ENCODE measurements at places on chromosomes 7 and 10.

DNA sequence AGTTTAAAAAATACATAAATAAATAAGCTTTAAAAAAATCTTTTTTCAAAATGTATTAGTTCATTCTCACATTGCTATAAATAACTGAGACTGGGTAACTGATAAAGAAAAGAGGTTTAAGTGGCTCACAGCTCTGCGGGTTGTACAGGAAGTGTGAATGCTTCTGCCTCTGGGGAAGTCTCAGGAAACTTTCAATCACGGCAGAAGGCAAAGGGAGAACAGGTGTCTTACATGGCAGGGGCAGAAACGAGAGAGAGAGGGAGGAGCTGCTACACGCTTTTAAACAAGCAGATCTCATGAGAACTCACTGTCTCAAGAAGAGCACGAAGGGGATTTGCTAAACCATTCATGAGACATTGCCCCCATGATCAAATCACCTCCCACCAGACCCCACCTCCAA, 114.6 kb downstream of the DNAJC1 start:
- DNase-seq: no peak

- DNase-seq: no peak
These were observed 156.5 kb downstream of the WDR37 start for GRCh38 chr10:1212571-1213141.

DNA sequence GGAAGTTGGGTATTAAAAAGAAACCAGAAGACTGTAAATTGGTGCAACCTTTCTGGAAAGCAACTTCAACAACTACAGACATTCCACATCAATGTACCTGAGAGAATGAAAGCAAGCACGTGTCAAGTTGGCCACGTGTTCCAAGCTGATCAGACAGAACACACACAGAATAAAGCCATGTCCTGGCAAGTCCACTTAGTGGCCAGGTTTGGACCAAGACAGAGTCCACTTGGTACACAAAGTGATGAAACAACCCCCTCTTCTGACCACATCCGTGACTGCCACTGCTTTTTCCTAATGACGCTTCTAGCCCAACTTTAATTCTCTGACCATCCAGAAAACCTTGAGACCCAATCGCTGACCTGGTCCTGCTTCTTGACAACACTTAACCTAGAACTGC, 109.4 kb downstream of the ABLIM1 start:
- DNase-seq: no peak

DNA sequence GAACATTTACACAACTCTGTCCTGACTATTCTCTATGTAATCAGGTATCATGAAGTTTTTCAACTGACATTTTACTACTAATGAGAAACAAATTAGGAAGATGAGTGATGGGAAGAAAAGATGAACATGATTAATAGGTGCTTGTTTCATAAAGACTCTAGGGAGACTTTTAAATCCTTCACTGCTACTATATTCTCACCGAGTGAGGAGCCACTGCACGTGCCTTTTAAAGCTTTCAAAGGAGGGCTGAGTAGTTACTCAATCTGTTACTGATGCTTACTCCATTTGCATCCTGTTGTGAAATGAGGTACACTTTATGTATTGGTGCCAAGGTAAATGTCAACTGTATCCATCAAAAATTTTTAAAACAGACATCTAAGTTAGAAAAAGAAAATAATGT, 1.3 kb upstream of the COMMD3 start:
- no peak for DNase-seq

GRCh38 chr10:67925449-67926005, 41.1 kb downstream of the SIRT1 start:
- DNase-seq: no peak

DNA sequence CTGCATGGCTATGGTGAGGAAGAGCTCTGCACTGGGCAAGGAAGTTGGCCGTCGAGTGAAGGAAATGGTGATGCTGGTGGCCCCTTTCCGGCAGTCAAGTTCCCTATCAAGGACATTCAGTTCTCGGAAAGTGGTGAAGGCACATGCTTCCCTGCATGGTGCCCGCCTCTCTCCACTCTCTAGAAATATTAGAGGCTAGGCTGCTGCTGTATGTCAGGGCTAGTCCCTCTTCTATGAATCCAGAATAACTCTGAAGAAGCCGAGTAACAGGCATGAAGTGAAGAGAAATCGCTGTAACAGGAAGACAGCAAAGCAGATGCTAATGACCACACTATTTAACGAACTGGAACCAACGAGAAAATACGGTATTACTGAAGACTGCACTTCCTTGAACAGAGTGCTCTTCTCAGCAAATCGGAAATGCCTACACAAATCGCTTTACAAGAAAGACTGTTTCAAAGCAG, 5.4 kb downstream of the IDI1 start:
- DNase-seq: no peak

- DNase-seq: no peak
These were observed 493.9 kb downstream of the GLRX3 start for GRCh38 chr10:130630135-130630534.

- no peak for DNase-seq
These were observed 225.3 kb upstream of the ZMIZ1 start for GRCh38 chr10:78843495-78843894.

- DNase-seq: no peak
These were observed 8.4 kb downstream of the ANXA11 start for GRCh38 chr10:80196950-80197315.

- no peak for DNase-seq
These were observed 89.6 kb downstream of the AUTS2 start for GRCh38 chr7:69687739-69688433.

- no peak for DNase-seq
These were observed 2.0 kb downstream of the ZCWPW1 start for GRCh38 chr7:100426516-100426915.

- DNase-seq: no peak
These were observed 512.4 kb downstream of the TNS3 start for GRCh38 chr7:47069385-47070076.

- no peak for DNase-seq
These were observed 192.5 kb upstream of the SEMA3C start for GRCh38 chr7:81111358-81111757.

- DNase-seq: no peak
These were observed 12.1 kb downstream of the ADAMTS14 start for GRCh38 chr10:70684374-70684773.

DNA sequence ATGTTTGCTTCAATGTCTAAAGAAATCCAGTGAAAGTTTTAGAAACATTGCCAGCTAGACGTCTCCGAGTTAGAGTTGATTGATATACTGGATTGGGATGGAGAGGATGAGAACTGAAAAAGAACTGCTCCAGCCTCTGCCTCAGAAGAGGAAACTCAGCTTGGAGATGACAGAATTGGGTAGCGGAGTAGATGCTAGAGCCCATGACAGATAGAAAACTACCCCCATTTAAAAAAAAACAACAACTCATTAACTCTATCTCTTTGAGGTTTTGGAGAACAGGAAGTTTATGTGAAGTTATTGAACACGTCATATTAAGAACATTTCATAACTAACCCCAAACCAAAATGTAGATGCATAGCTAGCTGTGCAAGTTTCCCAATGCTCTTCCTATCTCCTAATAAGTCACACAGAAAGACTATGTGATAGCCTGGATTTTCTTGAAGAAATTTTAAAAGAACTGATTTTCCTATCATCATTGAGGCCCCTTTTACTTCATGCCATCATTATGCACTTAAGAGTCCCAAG, 28.3 kb upstream of the AFAP1L2 start:
- no peak for DNase-seq

DNA sequence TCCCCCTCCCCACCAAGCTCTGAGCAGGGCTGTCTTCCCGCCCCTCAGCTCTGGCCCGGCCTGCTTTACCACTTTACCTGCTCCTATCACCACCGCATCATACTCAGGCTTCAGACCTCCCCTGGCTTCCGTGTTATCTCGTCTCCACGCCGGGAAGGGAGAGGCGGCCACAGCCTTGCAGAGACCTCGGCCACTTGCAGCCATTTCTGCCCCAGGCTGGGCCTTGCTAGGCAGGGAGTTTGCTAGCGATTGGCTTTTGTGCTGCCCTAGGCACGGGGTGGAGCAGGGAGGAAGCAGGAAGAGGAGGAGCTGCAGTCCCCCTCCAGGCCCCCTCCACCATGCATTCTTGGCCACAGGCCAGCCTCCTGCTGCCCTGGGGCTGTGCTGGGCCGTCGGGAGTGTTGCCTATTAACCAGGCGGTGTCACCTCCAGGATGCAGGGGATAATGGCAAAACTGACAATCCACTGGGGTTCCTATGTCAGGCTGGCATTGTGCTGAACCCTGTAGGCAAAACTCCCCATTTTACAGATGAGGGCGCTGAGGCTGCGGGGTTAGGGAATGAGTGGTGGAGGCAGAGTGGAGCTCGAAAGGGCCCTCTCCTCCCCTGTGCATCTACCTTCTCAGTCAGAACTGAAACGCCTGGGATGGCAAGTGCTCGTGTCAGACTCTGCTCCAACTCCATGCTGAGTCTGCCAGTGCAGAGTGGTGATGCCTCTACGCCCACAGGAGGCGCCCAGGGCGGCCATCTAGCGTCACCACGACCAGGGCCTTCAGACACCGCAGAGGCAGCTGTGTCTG, at the start of gene PYROXD2:
TSS of gene PYROXD2 (minus strand) at position 251 of the 799 bp plus-strand sequence. CDS start at position 204, 47 bp downstream.
- no peak for DNase-seq

DNA sequence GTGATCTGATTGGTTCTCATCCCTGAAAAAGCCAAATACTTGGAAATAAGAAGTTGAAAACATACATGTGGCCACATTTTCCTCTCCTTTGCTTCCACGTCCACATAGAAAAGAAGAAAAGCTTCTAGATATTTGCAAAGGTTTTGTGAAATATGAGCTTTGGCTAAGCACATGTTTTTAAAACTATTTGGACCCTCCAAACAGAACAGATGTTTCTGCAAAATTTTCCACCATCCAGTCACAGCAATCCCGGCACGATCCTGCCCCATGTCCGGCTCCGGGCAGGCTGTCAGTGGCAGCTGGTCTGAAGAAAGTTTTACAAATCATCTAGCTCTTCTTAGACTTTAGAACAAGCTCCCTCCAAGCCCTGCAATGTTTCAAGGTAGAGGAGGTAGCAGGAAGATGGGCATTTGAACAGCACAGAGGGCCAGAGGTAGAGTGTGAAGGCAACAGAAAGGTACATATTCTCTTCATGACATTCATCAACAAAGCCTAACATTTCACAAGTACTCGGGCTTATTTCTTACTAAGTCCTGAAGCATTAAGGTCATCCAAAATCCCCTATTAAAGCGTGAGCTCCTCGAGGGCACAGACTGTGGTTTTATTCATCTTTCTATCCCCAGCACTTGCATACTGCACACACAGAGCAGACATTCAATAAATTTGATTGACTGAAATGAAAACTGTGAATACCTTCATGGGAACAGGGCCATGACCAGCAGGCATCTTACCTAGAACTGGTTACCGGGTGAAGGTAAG, 110.1 kb downstream of the JAZF1 start:
- no peak for DNase-seq

DNA sequence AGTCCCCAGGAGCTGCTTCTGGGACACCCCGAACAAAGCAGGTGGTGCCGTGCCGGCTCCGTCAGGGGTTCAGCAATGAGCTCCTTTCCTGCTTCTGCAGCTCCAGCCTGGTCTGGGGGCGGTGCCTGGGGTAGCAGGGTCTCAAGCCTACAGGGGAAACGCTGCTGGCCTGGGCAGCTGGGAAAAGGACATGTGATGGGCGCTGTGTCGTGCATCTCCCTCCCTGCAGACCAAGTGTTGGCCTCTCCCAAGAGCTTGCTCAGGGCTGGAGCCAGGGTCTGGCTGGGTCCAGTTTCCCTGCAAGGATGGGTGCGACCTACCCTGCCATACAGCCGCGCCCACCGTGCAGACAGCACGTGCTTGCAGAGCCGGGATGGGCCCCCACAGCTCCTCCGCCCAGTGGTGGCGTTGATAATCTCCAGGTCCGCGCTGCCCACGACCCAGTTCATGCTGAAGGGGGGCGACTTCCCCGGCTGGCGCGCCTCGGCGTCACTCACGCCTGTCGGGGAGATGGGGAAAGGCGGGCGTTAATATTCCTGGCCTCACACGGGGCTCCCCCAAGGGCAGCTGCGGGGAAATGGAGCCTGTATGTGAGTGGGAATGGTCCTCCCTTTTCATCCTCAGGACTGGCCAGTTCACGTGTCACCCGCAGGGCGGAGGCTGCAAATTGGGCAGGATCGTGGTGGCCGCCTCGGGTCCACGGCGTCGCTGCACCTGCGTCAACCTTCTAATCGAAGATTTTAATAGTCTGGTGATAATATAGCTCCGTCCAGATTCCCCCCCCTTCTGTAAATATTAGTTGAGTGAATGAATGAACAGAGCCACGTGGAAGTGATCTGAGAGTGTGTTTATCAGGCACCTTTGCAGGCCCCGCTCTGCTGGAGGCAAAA, 128.6 kb downstream of the WDR37 start:
- no peak for DNase-seq

DNA sequence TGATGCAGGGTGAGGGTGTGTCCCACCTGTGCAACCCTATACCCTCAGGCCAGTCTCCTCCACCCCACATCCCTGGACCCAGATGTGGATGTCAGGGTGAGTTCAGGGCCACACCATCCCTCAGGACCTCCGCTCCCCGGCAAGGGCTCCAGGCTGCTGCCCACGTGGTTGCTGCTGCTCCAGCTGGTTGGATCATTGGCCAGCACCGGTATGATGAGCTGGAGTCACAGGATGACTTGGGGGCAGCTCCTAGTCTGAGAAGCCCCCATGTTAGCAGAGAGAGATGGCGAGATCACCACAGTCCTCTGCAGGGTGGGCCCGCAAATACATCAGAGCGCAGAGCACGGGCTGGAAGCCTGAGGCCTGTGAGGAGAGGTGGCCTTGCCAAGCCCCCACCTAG, 103.3 kb upstream of the GDF10 start:
- no peak for DNase-seq

DNA sequence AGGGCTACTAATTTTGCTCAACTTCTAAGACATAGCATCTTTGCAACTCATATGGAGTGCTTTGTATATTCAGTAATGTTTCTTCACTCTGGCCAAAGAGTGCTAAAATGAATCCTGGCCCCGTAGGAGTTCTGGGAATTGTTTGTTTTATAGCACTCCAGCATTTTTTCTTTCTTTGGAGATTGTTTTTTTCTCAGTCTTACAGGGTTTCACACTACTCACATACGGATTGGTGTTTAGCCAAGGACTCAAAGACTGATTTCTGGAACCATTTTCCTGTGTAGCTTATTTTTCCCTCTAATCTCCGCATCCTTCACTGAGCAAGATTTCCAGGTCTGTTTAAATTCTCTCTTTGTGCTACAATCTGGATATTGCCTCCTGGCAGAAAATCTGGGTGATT, 6.4 kb downstream of the TAS2R41 start:
- DNase-seq: no peak

GRCh38 chr7:110881721-110882120, 209.2 kb upstream of the LRRN3 start:
- no peak for DNase-seq

GRCh38 chr7:92228100-92228499, 17.6 kb downstream of the KRIT1 start:
- DNase-seq: no peak

DNA sequence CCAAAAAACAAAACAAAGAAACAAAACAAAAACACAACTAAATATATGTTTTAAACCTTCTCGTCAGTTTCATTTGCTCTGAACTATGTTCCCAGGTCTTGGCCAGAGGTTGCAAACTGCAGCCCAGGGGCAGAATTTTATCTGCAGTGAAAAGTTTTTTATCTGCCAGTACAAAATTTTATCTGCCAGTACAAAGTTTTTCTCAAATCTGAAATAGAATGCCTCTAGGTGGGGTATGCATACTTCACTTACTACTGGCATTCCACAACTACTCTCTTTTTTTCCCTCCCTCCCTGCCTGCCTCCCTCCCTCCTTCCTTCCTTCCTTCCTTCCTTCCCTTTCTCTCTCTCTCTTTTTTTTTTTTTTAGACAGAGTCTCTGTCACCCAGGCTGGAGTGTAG, 9.4 kb upstream of the CLDN3 start:
- no peak for DNase-seq

- DNase-seq: no peak
These were observed 28.7 kb downstream of the ST8SIA6 start for GRCh38 chr10:17425584-17426262.

GRCh38 chr10:88491314-88491713, 91.8 kb downstream of the RNLS start:
- DNase-seq: no peak

All from stimulated activated CD8-positive, alpha-beta memory T cell treated with anti-CD3 and anti-CD28 coated beads, Interleukin-7, amount 100 ng/mL, for 1 hour (primary cell).